C1 segment of cervical spinal cord (tissue), 14 donors: ENCODE measurements at places on chromosomes 12 and 14.

DNA sequence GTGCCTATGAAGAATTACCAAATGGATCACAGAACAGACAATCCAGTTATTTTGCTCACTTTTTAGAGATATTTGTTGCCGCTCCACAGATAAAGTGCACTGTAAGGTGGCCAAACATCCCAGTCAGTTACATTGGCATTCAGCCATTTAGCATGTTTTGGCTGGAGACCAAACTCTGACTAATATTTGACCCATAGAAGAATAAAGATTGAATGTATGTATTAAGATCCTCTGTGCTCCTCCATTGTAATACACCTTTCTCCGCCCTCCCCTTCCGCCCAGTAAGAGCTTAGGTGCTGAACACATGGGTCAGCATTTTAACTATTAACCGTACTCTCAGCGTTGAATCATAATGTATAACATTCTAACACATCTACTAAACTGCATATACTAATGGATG is 163.4 kb downstream of the ANO6 start:
- DNase-seq = no peak

- DNase-seq = no peak
Observed at GRCh38 chr12:93745286-93745685, 68.1 kb downstream of the CRADD start.

DNA sequence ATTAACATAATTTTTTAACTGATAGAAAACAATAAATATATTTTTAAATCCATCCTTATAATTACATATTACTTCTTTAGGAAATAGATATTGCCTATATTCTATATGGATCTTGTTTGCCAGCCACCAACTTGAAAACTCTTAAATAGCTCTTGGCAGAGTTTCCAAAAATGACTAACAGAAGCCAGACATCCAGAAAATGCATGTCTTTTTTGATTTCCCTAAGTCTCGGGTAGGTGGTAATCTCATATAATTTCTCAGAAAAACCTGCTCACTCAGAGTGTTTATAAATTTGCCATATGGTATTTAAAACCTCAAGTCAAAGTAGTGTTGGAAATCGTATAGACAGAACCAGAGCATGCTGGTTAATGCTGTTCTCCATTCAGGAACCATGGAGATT is 360.4 kb upstream of the FOXG1 start:
- no peak for DNase-seq

GRCh38 chr14:61653507-61653906 is 41.8 kb upstream of the HIF1A start:
- no peak for DNase-seq

DNA sequence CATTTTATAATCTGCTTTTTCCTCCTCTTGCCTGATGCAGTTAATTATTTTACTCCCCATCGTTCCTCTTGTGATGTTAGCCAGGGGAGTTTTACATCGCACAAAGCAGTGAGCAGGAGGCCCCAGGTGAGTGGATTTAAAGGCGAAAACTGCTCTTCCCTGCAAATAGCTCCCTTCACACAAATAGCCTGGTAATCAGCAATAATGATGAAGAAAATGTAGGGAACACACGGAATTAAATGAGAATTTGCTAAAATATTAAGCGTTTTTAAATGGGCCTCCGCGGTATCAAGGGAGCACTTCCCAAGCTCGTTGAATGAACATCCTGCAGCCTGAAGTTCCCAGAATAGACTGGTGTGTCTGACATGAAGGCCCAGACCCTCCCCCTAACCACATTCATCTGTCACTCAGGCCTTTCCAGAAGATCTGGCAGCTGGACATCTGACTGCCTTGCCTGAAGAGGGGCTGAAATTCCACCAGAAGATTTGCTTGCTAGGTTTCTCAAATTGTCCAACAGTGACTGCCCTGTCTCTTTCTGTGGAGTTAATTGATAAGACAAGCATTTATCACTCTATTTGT is 127.2 kb downstream of the CCDC60 start:
- DNase-seq = no peak

DNA sequence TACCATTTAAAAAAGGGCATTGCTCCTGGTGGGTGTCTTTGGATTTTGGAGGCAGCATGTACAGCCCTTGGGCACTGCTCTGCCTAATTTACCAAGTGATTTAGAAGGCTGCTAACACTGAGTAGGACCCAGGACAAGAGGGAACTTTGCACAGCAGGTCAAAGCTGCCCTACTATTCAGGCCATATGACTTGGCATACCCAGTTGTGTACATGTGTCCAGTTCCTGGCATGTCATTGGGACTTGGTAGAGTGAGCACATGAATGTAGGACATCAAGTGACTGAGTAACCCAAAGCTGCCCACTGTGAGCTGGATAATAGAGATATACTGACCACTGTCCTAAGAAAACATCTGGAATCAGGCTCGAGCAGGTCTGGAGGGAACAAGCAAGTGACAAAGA is 15.7 kb downstream of the CDKL1 start:
- DNase-seq = no peak

GRCh38 chr12:76312315-76312714 is 35.9 kb downstream of the BBS10 start:
- DNase-seq = no peak

DNA sequence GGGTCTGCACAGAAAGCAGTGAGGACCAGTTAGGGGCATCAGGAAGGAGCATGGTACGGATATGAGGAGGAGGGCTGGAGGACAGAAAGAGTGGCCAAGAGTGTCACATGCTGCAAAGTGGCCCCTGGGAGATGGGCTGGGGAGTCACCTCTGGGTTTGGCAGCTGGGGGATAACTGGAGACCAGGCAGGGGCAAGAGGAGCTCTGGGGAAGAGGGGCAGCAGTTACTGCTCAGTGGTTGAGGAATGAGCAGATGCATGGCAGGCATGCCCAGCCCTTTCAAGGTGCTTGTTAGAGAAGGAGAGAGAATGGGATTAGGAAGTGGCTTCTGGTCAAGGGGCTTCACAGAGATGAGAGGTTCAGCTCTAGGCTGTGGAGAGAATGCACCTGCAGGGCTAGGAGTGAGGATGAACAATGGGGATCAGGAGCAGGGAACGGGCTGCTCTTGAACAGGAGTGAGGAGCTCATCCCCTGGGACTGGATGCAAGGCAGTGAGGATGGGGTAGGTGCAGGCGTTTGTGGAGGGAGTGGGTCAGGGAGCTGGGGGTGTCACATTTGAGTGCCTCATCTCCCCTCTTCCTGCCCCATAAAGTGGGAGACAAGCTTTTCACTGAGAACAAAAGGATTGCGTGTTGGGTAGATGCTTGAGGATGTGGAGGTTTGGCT is 127.5 kb downstream of the PAPOLA start:
- no peak for DNase-seq

- DNase-seq = no peak
Observed at GRCh38 chr14:61074852-61075251, 93.8 kb downstream of the SLC38A6 start.

- no peak for DNase-seq
Observed at GRCh38 chr12:90074086-90074485, 365.4 kb upstream of the ATP2B1 start.

DNA sequence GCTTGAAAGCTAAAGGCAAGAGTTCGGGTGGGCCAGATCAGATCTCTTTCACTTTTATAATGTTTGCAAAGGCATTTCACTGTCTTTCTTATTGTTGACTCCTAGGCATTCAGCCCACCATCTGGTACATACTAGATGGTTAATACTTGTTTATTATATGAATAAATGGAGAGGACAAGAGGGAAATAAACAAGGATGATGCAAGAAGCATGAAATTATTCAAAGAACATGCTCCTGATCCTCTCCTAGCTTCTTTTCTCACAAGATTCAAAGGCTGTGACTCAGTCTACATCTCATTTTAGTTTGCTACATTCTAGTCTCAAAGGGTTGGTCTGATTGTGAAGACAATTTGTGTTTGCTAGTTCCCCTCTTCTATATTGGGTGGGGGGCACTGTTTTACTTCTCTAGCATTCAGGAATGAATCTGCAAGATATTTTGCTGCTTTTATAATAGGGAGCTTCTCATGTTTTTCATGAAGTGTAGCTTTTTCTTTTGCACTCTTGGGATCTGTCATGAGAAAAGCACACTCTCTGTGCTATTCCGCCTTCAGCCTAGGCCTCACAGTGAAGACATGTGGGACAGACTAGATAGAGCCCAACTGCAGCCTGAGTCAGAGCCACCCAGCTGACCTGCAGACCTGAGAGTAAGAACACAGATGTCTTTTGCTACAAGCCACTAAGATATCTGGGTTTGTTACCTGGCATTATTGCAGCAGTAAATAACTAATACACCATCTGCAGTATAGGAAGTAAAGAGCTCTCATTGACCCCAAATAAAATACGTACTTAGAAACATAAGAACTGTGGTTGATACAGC is 65.7 kb downstream of the PTHLH start:
- DNase-seq = no peak

GRCh38 chr12:23099604-23100003 is 474.6 kb downstream of the ETNK1 start:
- DNase-seq = no peak

- no peak for DNase-seq
Observed at GRCh38 chr14:91980157-91980556, 32.7 kb upstream of the FBLN5 start.

- DNase-seq = no peak
Observed at GRCh38 chr12:29656762-29657538, 126.8 kb downstream of the TMTC1 start.

DNA sequence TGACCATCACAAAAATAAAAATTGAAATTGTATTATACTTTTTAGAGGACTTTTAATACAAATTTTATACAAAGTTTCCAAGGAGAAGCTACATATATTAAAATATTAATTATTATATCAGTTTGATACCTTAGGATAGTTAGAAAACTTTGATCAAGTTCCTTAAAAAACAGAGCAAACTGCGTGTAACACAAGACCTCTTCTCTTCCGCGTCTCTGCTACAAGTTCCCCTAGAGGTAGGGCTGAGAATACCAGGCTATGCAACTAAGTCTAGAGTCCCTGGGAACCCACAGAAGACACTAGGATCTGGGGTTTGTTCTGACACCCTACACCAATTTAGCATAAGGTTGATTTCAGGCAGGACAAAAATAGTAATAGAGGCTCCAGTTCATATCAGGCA is 319.0 kb downstream of the FOXG1 start:
- no peak for DNase-seq

DNA sequence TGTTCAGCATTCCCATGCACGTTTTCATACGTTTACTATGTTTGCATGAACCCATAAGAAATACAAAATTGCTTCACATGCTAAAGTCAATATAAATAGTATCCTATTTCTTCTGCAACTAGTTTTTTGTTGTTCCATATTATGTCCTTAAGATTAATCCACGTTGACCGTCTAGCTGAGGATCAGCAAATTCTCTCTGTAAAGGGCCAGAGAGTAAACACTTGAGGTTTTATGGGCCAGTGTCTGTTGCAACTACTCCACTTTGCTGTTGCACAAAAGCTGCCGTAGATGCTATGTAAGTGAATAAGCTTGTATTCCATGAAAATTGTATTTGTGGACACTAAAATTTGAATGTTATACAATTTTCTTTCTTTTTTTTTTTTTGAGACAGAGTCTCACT is 21.1 kb upstream of the PITPNM2 start:
- no peak for DNase-seq

GRCh38 chr12:111842556-111843396 is 748 bp downstream of the MAPKAPK5 start:
- no peak for DNase-seq

- DNase-seq = no peak
Observed at GRCh38 chr14:101466456-101467180, 94.7 kb upstream of the DIO3 start.
